ENCODE measurements at places on chromosomes 1 and 21. TPM values are rescaled to one million over a fixed set of nuclear protein-coding genes. Genes with fewer than 3 reads are reported as not detected.

DNA sequence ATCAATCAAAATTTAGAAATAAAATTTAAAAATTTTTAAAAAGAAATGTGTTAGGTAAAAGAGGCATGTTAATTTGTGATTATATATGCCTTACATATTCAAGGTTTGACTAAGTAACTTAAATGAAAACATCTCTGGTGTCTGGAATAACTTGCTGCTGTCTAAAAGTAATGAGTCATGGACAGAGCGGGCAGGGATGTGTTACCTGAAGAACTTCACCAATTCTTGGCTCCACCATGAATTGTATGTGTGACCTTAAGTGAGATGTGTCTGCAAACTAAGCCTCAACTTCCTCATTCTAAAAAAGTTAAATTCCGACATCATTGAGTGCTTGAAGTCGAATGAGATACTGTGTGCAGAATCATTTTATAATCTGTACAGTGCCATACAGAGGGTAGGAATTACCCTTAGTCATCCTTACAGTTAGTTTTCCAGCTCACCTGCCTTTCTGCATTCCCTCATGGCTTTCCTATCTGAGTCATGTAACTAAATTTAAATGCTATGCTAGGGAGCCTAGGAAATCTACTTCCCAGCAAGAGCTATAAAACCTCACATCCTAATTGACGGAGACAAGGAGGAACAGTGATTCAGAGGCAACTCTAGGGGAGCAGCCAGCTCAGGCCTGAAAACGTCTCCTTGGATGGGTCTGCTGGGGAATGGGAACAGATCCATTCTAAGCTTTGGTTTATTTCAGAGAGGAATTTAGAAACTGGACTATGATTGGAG is 100.7 kb upstream of the TSPAN2 start:
- no peak for DNase-seq

DNA sequence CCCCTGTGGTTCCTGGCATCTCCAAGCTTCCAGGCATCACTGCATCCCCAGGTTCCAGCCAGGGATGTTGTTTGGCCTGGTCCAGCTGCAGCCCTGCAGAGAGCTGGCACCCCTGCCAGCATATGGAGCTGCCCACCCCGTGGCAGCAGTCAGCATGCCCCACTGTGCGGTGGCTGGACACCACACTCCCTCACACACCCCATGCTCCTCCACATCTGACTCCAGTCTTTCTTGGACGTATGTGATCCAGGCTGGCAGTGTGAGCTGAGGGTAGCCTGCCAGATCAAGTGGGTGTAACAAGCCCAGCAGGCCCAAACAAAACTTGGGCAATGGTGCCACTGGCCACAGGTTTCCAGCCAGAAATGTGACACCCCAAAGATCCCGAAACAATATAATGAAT is 620.4 kb downstream of the RWDD3 start:
- no peak for DNase-seq

- DNase-seq = no peak
Observed at GRCh38 chr1:172480431-172480830, 36.6 kb upstream of the PIGC start.

Gene S100A14
- not detected for total RNA-seq

DNA sequence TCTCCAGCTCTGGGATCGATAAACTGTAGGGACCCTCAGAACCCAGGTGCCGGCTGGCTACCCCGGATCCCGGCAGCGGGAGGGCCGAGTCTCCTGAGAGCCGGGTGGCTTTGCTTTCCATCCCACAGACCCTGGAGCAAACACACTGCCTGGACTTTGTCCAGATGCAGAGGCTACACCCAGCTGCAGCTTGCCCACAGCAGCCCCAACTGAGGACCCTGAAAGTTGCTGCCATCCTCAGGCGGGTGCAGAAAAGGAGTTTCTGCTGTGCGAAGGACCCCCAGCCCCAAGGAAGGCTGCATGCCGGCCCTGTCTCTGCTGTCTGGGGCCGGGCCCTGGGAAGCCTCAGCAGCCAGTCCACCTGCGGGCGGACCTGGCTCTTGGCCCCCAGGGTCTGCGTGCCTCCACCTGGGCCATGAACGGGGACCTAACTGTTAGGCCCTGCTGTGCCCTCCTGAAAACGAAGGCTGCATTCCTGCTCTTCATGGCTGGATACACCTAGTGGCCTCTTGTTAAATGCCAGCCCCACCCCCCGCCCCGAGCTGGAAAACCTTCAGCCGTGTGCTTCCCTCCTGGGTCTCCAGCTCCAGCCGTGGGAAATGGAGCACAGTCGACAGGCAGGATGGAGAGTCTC is 97.5 kb upstream of the ARHGEF16 start:
- no peak for DNase-seq

Gene C8A
- not detected for total RNA-seq

- DNase-seq = no peak
Observed at GRCh38 chr1:150012611-150013010, 2.1 kb upstream of the OTUD7B start.

GRCh38 chr1:69535490-69535889 is 32.2 kb upstream of the LRRC7 start:
- DNase-seq = no peak

DNA sequence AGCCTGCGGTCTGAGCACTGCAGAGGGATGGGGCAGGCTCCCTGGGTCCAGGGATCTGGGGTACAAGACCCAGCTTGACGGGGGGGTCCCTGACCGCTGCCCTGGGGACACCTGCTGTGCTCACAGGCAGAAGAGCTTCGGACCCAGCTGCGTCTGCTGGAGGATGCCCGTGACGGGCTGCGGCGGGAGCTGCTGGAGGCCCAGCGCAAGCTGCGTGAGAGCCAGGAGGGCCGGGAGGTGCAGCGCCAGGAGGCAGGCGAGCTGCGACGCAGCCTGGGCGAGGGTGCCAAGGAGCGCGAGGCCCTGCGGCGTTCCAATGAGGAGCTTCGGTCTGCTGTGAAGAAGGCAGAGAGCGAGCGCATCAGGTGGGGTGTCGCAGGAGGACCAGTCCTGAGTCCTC is 25.2 kb downstream of the MFAP2 start:
- no peak for DNase-seq

Gene FAM72A
- total RNA-seq = 0.91 TPM

DNA sequence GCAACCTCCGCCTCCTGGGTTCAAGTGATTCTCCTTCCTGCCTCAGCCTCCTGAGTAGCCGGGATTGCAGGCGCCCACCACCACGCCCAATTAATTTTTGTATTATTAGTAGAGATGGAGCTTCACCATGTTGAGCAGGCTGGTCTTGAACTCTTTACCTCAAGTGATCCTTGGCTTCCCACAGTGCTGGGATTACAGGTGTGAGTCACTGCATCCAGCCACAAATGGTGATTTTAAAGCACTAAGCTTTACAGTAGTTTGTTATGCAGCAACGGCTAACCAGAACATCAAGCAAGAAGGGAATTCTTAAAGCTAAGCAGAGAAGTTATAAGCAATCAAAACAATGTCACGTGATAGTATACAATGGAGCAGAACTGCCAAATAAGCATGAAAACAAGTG is 65.7 kb downstream of the NVL start:
- no peak for DNase-seq
